ENCODE measurements at places on chromosomes 7 and 10.

DNA sequence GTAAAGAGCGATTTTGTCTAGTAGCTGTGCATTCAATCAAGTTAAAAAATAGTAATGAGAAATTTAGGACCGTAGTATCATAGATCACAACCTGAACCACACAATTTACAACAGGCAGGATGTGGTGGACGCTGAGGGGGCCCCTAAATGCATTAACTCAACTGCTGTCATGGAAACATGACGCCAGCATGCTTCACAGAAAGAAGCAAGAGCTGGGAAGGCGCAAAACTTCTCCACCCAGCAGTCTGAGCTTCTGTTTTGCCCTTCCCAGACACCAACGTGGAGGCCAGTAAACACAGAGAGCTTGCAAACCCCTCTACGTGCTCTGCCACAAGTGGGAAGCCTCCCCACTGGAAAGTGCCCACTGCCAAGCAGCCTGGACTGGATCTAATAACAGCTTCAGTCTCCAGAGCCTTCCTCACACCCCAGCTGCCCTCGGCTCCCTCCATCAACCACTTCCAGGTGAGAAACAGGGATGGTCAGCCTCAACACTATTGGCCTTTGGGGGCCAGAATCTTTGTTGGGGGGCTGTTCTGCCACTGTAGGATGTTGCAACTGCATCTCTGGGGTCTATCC lies 151.8 kb downstream of the SFMBT2 start:
- peak; percentile 65 for DNase-seq

- DNase-seq: no peak
Observed at GRCh38 chr7:116616555-116617059, 55.4 kb upstream of the MET start.

- no peak for DNase-seq
Observed at GRCh38 chr10:1249142-1249920, 193.1 kb downstream of the WDR37 start.

- DNase-seq: no peak
Observed at GRCh38 chr10:43226441-43226840, 40.4 kb downstream of the RASGEF1A start.

DNA sequence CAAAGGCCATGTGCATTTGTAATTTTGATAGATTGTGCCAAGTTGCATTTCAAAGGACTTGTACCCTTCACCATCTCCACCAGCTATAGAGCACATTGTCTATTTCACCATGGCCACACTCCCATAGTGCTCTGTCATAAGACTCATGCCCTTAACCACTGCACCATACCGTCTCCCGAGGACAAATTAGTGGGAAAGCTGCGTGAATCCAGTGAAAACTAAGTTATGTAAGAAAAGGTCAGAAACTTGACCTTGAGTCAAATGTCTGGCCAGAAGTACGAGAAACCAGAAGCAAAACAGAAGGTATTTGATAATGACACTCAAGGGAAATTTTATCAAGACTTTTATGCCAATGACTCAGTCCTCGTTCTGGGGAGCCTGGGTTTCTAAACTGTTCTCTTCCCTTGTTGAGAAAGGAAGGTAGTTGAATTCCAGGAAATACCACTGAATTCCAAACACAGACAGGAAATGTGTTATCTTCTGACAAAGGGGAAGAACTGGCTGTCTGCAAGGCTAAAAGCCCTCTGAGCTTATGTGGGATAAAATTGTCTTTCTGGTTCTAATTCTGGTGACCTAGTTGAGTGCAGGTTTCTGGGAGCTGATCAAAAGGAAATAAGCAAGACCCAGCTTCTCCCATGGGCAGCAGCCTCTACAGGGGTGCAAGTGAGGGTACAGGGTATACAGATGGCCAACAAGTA lies 49.7 kb downstream of the CDK1 start:
- DNase-seq: no peak

GRCh38 chr7:17772581-17773288 lies 167.6 kb downstream of the SNX13 start:
- no peak for DNase-seq

DNA sequence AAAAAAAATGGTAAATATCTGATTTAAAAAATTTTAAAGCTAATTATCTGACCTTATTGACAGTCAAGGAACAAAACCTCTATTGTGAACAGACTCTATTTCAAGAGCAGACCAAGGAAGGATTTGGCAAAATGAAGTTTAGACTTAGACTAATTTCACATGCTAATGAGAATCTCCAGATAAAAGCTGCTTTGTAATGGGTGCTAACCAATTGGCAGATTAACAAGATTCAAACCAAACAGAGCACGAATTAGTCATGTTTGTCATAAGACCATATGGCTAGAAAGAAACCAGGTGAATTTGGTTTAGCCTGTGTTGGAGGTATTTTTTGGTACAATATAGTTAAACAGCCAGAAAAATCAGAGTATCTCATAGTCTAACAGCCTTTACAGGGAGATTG lies 429.1 kb upstream of the NFE2L3 start:
- no peak for DNase-seq

GRCh38 chr7:141610671-141611070 lies 59.5 kb downstream of the AGK start:
- DNase-seq: no peak

DNA sequence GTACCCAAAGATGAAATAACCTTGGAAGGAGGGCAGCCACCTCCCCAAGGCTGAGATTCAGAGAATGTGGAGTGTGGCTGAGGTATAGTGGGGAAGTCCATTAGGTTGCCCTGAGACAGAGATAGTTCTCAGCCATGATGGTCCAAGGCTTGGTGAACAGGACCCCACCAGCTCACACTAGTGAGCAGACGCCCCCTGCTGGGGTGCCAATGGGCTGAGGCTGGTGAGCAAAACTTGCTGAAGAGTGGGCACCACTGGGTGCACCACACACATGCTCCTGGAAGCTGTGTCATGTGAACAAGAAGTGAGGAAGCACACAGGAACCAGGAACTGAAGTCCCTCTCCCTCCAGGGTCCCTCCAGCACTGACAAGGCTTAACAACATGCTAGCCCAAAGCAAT lies 8.9 kb downstream of the FBXL13 start:
- peak; percentile 57 for DNase-seq

DNA sequence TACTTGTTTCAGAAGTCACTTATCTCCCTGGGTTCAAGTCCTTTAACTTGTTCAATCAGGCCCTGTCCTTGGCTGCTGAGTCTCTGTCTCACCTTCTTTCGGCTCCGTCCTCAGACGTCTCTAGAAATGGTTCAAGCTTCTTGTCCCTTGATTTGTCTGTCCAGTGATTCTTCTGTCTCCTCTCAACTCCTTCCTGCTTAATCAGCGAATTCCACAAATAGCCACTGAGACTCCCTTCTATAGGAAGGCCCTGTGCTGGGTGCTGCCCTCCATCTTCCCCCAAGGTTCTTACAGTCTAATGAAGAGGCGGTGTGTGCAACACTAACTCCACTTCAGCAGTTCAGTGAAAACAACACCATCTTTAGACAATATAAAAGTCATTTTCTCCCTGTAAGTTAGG lies 12.7 kb downstream of the FAM241B start:
- DNase-seq: no peak

- DNase-seq: no peak
Observed at GRCh38 chr10:52637592-52637991, 135.0 kb downstream of the MBL2 start.

- no peak for DNase-seq
Observed at GRCh38 chr10:74967911-74968666, 141.7 kb downstream of the KAT6B start.

- DNase-seq: no peak
Observed at GRCh38 chr7:94421681-94422080, 27.0 kb downstream of the COL1A2 start.

GRCh38 chr7:42852531-42852930 lies 59.3 kb downstream of the C7orf25 start:
- no peak for DNase-seq

DNA sequence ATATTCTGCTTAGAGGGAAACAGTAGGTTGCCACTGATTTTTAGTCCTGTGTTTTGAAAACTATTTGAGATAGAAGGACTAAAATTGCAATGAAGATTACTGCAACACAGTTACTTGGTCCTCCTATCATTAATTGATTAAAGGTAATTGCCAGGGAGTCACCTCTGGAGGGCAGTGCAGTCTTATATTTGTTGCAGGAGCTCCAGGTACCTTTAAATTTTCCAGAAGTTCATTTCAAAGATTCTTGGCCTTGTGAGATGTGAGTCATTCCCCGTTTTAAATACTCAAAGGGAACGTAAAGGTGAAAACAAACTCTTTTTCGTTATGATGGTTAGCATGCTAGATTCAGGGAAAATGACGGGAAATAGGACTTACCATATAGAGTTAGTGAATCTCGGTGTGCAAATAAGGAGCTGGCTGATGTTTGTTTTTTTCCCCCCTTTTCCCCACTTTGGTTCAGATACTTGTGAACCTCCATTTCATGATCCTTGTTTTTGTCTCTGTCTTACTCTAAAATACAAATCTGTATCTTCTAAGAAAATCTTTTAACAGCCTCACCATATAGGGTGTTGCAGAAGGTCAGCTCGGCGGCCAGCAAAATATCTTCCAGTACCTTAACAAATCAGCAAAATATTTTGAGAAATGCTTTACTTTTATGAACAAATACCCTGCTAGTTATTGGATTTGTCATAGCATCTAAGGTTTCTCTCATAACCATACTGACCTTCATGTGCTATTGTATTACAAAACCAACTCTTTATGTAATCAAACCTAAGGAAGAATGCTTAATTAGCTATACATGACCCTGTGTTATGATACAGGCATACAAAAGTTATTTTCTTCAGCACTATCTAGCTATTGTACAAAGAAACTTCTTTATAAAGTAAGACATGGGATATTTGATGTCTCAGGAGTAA lies 143.0 kb upstream of the HDAC9 start:
- DNase-seq: peak; percentile 17

GRCh38 chr10:70426823-70427222 lies 14.7 kb downstream of the NODAL start:
- DNase-seq: no peak

- no peak for DNase-seq
Observed at GRCh38 chr7:17441557-17441956, 143.1 kb downstream of the AHR start.

DNA sequence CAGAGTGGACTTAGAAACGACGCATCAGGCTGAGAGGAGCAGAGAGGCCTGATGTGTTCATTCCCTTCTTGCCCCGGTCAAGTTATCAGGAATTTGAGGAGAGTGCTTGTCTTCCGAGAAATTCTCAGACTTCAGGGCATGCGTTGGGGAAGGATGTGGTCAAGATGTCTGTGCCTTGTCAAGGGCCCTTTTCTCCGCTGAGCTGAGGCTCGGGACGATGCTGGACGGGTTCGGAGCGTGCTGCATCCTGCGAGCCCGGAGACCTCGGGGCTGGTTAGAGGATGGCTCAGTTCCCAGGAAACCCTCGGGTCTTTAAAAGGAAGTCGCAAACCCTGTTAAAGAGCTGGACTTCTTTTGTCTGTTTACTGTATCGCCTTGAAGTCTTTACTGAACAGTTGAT lies 325.4 kb downstream of the ADARB2 start:
- DNase-seq: no peak

DNA sequence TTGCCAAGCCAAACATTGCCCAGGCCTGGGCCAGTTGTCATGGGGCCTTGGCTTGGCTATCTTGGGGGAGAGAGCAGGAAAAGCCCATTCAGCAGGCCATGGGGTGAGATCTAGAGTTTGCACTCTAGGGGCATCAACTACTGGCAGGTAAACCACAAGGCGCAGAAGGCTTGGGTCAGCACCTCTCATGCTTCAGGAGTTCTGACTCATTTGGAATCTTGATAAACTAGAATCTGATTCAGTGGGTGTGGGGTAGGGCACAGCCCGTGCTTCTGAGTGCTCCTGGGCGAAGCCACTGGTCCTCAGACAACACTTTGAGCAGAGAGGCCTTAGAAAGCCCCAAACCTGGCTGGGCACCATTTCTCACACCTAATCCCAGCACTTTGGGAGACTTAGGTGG lies 81.1 kb downstream of the RGS10 start:
- DNase-seq: peak; percentile 25

- DNase-seq: no peak
Observed at GRCh38 chr7:74344132-74344496, 54.9 kb downstream of the CLIP2 start.

- DNase-seq: no peak
Observed at GRCh38 chr10:103703941-103704919, 151.1 kb downstream of the SH3PXD2A start.

GRCh38 chr10:59384761-59385160 lies 22.4 kb upstream of the FAM13C start:
- DNase-seq: no peak

- DNase-seq: no peak
Observed at GRCh38 chr7:17105701-17106100, 192.8 kb upstream of the AHR start.

GRCh38 chr10:1938317-1938716 lies 201.0 kb upstream of the ADARB2 start:
- peak; percentile 67 for DNase-seq

DNA sequence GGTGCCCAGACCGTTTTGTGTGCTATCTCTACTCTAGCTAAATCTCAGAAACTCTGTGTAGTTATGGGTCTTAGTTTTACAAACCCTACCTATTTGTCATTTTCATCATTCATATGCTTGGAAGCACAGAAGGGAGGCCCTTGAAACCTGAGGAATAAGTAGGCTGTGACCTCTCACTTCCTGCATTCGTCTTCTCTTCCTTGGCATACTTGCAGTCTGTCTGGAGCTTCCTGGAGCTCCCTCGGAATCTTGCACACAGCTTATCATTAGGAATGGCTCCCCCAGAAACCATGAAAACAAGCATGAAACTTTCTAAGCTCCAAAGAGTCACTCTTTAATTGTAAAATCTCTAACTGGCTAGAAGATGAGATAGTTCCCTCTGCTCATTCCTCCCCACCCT lies 376.9 kb upstream of the MYO3A start:
- no peak for DNase-seq

GRCh38 chr10:14407567-14407966 lies 76.8 kb upstream of the FRMD4A start:
- no peak for DNase-seq

DNA sequence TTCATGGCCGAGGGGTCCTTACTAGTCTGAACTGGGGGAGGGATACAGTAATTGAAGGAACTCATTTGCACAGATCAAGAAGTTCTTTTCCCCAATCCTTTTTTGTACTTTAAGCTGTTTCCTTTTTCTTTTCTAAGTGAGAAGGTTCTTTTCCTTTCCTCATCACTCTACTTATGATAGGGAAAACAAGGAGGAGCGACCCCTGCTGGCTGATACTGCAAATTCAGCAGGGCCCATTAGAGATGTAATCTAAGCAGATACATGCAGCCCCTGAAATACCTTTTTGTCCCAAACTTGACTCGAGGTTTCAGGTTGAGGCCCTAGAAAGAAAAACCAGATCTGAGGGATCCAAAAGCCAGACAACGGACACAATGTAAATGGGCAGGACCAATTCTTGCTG lies 305.5 kb downstream of the DNAJB9 start:
- DNase-seq: peak; percentile 32

Data from activated CD4-positive, alpha-beta T cell treated with anti-CD3 and anti-CD28 coated beads, Interleukin-2, amount 50 U/mL, for 48 hours (primary cell).